ENCODE measurements at places on chromosomes 7 and 10.

DNA sequence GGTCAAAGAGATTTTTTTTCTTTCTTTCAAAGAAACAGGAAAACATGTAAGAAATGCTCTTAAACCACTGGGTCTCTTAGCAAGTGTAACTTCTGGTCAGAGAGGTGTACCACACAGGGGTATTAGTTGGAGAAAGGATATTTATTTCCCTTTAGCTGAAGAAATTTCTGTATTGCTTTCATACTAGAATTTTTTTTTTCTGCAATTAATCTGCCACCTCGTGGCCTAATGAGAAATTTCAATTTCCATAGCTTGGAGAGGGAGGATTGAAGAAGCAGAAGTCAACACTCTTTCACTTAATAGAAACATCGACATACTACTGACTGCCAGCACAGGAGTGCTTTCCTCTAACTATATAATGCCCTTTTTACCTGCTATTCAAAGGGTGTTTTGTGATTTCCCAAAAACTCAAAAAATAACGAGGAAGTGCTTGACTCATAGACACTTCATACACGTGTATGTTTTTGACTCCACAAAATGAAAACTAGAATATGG, 177.6 kb upstream of the NAMPT start:
- no peak for DNase-seq

GRCh38 chr7:17625043-17625442, 315.3 kb downstream of the SNX13 start:
- DNase-seq = no peak

DNA sequence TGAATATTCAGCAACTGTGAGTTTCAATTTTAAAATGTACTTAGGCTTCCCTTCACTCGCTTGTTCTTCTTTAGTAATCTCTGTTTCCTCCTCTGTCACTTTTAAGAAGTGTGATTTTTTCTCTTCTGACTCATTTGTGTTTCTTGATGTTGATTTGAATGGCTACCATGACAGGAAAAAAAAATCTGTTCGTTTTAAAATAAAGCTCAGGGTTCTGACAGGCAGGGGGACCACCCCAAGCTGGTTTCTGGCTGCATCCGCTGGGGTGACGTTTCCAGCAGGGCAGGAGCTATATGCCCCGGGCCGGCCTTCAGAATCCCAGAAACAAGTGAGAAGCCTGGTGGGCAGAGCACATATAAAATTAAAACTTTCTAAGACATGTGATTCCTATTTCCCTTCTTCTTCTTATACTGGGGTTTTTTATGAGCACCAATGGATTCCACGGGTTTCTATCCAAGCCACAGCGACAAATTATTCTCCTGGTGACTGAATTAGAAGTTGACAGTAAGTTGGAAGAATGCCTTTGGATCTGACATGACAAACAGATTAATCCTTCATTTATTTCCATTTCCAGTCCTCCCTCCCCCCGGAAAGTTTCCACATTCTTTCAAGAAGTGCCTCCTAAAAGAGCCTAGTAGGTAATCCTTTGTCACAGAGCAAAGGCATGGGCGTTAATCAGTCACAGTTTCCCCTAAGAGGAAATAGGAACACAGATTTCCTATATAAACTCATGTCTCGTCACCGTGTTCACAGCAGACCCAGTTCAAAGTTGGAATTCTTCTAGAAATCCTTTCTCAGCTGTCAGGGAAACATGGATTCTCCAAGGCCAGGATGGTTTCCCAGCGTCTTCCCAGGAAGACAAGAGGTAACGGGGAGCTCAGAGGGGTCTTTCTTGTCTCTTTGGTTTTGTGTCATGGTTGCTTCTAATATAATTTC, 79.9 kb downstream of the PTPRE start:
- no peak for DNase-seq

- no peak for DNase-seq
Measured at GRCh38 chr10:45451407-45451806, 77.4 kb downstream of the ALOX5 start.

GRCh38 chr7:131325179-131325840, 2.4 kb upstream of the MKLN1 start:
- no peak for DNase-seq

DNA sequence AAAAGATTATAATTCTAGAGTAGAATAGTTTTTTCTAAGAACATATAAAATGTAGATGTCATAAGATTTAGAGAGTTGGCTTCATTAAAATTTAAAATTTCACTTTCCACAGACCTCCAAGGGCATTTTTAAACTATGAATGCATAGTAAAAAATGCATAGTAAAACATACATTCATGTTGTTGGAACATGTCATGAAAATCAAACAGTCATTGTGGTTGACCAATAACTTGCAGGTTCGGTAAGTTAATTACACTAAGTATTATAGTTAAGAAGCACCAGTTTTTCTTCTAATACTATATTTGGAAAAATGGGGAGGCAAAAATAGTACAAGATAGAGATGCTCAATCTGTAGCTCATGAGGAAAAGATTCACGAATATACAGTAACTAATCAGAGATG, 61.5 kb upstream of the MACROH2A2 start:
- no peak for DNase-seq

- no peak for DNase-seq
Measured at GRCh38 chr7:102836191-102836919, 76.4 kb upstream of the LRRC17 start.
